Activated gamma-delta T cell treated with Interleukin-2 at 50 U/mL for 16 hours (primary cell): ENCODE measurements at places on chromosomes 3 and 15.

- no peak for DNase-seq
Measured at GRCh38 chr3:15471861-15472260, 44.5 kb downstream of the EAF1 start.

- no peak for DNase-seq
Measured at GRCh38 chr3:51679318-51679717, 8.3 kb downstream of the TEX264 start.

- no peak for DNase-seq
Measured at GRCh38 chr15:100005013-100005412, 271.8 kb upstream of the LYSMD4 start.

GRCh38 chr3:12993517-12994356, 79.5 kb downstream of the IQSEC1 start:
- DNase-seq = no peak

DNA sequence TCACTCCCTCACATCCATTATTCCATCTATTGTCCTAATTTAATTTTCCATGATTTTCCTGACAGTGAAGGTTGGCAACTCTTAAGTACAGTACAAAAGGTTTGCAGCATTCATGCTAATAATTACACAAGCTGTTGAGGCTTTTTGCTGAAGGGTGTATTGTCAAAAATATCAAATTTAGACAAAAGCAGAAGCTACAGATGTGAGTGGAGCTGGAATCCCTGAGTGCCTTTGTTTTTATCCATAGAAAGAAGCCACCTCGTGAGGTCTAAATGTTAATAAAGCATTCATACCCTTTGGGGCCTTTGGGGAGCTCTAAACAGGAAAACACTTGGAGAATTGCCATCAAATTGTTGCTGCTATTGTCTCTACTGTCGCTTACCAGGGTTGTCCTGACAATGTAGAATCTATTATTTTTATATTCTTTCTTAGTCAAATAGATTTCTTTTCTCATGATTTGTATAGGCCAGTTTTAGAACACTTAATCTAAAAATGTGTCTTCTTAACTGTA, 185.8 kb upstream of the ROBO1 start:
- DNase-seq = no peak

- no peak for DNase-seq
Measured at GRCh38 chr3:66200786-66201185, 20.0 kb upstream of the SLC25A26 start.

DNA sequence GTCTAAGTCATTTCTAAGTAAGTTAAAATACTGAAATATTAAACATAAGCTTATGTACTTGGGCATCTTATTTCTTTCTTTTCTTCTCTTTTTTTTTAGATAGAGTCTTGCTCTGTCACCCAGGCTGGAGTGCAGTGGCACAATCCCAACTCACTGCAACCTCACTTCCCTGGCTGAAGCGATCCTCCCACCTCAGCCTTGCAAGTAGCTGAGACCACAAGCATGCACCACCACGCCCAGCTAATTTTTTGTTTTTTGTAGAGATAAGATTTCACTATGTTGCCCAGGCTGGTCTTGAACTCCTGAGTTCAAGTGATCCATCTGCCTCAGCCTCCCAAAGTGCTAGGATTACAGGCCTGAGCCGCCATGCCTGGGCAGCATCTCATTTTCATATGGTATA, 16.0 kb upstream of the ZNF710 start:
- DNase-seq = no peak

DNA sequence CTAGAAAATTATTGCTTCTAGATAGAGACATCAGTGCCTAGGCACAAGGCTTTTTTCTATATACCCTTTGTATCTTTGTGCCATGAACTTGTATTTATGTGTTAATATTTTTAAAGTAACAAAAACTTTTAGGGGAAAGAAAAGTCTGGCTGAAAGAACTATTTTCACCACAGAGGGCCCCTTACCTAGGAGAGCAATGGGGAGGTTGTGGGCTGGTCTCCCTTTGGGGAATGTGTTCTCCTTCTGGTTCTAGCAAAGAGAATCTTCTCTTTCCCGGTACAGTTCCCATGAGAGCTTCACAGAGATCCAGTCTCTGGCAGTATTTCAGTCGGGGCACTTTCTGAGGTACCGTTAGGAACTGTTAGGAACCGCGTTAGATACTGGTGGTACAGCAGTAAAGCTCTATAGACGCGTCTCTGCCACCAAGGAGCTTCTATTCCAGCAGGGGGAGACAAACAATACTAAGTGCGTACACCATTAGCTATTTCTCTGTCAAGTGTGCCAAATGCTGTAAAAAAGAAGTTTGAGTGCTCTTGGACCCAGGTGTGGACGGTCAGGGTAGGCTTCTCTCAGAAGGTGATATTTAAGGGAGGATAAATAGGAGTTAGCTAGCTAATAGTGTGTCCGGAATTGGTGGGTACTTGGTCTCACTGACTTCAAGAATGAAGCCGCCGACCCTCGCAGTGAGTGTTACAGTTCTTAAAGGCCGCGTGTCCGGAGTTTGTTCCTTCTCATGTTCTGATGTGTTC, 4.6 kb upstream of the EPB42 start:
- DNase-seq = peak; percentile 33

DNA sequence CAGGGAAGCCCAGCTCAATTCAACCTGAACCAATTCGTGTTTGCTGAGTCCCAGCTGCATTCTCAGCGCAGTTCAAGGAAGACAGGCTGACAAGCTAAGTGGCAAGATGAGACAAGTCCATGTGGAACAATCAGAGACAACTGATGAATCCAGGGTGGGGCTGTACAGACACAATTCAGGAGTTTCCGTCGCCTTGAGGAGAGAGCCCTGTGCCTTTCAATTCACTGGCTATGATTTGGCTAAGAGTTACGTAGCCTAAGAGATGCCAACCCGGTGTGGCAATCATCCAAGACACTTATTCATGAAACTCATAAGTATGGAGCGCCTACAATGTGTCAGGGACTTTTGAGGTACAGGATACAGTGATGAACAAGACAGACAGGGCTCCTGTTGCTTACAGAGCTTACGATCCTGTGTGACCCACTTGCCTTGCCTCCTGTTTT, 15.5 kb upstream of the ZBED2 start:
- no peak for DNase-seq

DNA sequence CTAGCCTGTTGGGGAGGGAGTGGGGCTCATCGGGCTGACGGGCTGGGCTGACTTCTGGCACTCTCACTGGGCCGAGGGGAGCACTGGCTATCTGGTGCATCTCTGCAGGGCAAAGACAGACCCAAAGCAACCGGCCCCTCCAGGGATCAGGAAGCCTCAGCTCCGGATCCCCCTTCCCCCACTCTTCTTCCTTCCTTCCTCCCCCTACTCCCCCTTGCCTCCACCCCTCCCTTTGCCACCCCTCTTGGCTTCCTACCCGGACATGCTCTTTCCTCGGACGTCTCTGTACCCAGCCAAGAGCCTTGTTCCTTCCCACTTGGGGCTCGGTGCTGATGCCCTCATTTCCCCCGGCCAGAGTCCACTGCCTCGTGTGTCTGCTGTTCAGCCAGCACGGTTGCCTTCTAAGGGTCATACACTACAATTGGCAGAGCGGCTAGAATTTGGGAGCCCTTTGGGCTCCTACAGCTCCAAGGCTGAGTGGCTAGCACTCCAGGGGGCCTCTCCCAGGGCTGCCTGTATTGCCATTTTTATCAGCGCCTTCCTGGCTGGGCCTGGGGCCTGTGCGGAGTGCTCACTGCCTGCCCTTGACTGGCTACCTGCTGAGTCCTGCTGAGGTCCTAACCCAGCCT, 10.9 kb downstream of the SEMA3F start:
- no peak for DNase-seq

GRCh38 chr3:9695345-9695744, 8.3 kb upstream of the CPNE9 start:
- DNase-seq = no peak

- DNase-seq = no peak
Measured at GRCh38 chr3:184561913-184562877, 610 bp downstream of the EPHB3 start.

- DNase-seq = no peak
Measured at GRCh38 chr15:68409736-68410370, 22.1 kb downstream of the ITGA11 start.

- no peak for DNase-seq
Measured at GRCh38 chr15:71472566-71472965, 337.8 kb upstream of the NR2E3 start.

DNA sequence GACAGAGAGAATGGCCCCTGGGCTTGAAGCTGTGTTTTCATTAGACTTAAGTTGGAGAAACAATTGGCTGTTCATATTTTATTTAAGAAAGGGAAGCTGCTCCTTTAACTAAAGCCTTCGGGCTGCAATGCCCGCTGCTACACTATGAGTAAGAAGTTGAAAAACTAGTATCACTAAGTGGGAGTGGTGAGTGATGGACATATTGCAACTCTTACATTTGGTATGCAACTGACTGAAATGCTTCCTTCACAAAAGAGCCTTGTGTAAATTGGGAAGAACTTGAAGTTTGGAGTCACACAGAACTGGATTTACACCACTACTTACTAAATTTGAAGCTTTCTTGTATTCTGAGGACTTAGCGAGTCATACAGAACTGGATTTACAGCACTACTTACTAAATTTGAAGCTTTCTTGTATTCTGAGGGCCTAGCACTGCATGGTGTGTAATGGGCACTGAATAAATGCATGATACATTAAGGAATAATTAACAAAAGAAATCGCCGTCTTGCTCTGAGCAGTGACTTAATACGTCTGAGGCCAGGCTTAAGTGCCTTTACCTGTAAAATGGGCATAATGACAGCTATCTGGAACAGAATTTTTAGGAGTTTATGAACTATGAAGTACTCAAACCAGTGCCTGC, 149.5 kb downstream of the RYR3 start:
- no peak for DNase-seq

- DNase-seq = no peak
Measured at GRCh38 chr3:152466784-152467183, 198.1 kb downstream of the MBNL1 start.

GRCh38 chr3:133445108-133445507, 45.3 kb downstream of the BFSP2 start:
- no peak for DNase-seq

GRCh38 chr3:172040078-172040980, 951 bp downstream of the FNDC3B start:
- peak; percentile 19 for DNase-seq

GRCh38 chr3:66854601-66855151, 143.4 kb upstream of the KBTBD8 start:
- DNase-seq = no peak

DNA sequence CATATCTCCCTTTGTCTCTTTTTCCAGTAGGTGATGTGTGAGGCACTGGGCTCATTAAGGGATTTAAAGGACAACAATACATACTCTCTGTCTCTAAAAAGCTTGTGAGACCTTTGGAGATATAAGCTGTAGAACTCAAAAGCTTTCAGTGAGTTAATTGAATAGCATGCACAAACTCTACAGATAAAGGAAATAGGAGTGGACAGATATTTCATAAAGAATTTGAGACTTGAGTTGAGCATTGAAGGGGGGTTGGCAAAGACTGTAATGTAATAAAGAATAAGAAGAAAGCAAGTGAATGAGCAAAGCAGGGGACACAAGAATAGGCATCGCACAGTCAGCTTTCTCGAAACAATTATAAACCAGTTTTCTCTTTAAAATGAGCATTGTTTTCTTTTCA, 583.4 kb upstream of the DPPA4 start:
- DNase-seq = no peak
